ENCODE measurements at places on chromosomes 5 and 9.

- no peak for DNase-seq
Measured at GRCh38 chr5:1668141-1668721, 131.4 kb downstream of the MRPL36 start.

DNA sequence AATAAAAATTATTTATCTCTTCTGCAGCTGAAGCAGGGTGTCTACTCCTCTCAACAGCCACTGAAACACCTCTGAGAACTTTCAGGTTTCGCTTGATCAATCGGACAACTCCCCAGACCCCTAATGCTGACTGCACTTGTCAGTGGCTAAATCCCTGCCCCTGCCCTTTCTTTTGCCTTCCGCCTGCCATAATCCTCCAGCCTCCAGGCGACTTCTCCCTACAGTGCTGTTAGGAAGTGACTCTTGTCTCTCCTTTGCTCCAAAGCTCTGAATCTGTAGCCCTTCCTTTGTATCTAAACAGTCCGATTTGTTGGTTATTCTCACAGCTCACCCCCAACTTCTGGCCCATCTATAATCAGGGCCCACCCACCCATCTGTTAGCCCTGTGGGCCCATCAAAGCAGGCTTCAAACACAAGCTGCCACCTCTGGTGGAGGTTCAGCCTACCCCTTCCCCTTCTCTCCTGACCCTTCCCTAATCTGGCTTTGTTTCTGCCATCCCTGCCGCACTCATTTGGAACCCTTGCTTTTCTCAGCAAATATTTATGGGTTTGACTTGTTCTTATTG lies 53.7 kb upstream of the IFNK start:
- DNase-seq: no peak

GRCh38 chr5:59956130-59956783 lies 62.7 kb upstream of the PDE4D start:
- DNase-seq: no peak

GRCh38 chr9:36717276-36717675 lies 144.6 kb downstream of the MELK start:
- DNase-seq: no peak

DNA sequence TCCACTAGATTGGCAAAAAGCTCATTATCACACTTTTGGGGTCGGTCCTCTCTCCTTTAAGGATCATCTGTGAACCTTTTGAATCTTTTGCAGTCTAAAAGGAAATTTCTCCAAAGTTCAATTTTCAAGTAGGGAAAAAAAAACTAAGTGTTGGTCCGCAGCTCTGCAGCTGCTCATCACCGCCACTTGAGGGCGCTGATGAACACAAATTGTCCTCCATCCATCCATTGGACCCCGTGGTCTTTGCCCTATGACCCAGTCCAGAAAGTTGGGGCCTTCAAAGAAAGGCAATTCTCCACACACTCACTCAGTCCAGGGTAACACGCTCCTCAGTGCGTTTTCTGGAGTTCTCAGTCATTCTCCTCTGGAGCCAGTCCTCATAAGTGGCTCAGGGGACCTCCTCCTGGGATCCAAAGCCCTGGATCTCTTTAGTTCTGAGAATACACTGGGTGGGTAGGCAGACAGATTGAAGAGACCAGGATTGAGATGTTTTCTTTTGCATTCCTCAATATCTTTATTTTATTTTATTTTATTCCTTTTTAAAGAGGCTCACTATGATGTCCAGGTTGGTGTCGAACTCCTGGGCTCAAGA lies 63.6 kb upstream of the SLC28A3 start:
- no peak for DNase-seq

DNA sequence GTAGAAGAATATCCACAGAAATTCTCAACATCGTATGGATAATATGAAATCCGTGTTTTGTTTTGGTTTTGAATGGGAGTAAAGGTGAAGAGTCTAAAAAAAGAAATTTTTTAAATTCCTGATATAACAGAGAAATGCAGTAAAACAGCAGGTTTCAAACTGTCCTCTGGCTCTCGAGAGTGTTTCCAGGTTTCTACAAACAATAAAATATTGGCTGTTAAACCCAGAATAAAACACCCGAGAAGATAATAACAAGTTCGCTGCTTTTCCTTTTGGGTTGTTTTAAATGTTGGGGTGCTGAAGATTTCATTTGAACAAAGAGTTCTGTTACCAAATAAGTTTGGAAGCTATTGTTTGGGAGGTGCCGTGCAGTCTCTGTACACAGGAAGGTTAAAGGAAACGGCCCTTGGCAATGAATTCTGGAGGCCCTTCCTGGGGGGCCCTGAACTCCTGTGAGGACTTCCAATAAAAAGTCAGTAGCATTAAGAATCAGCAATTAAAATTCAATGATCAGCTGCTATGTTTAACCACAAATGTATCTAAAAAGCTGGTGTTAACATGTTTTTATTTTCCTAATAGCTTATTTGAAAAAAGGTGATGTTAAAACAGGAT lies 215.8 kb downstream of the TSSK1B start:
- no peak for DNase-seq

- DNase-seq: no peak
Measured at GRCh38 chr9:75053869-75054268, 25.8 kb upstream of the CARNMT1 start.

DNA sequence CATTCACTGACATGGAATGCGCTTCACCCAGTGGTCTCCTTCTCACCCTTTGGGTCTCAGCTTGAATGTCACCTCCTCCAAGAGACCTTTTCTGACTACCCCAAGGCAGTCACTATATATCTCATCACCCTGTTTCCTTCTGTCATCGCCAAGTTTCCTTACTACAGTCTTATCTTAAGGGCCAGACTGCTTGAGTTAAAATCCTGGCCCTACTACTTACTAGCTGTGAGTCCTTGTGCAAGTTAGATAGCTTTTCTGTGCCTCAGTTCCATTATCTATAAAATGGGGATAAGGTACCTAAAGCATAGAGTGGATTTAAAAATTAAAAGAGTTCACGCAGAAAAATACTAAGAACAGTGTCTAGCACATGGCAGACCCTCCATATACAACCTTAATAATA lies 132.4 kb downstream of the GABBR2 start:
- no peak for DNase-seq

GRCh38 chr5:175710326-175710725 lies 52.5 kb downstream of the HRH2 start:
- DNase-seq: peak; percentile 41

DNA sequence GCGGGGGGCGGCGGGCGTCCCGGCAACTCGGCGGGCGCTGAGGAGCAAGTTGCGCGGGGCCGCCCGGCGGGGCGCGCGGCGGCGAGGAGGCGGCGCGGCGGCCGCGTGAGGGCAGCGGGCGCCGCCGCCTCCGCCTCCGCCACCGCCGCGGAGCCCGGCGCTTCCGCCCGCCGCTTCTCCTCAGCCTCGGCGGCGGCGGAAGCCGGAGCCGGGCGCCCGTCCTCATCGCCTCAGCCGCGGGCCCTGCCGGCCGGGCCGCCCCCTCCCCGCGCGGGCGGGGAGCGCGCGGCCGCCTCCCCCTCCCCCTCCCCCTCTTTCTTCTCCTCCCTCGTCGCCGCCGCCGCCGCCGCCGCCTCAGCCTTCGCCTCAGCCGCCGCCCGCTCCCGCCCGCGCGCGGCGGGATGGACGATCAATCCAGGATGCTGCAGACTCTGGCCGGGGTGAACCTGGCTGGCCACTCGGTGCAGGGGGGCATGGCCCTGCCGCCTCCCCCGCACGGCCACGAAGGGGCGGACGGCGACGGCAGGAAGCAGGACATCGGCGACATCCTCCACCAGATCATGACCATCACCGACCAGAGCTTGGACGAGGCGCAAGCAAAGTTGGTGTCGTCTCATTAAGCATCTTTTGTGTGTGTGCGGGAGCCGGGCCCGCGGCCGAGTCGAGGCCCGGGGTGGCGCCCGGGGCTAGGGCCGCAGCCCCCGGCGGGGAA lies at the start of gene PBX3:
PBX3 (plus strand) TSS at position 321 of the 712 bp plus-strand sequence.
- no peak for DNase-seq
